Metanephros (tissue), 2 donors: ENCODE measurements at places on chromosomes 3 and 15. TPM values are rescaled to one million over a fixed set of nuclear protein-coding genes. Genes with fewer than 3 reads are reported as not detected.

Gene ZPLD1
- 0.12 TPM for total RNA-seq

Gene ZMAT3
- total RNA-seq, result 8.8 TPM

Gene ATG3
- total RNA-seq, result 34.7 TPM

Gene GOLGA8S
- total RNA-seq, result 0.12 TPM

Gene SLC28A1
- total RNA-seq, result 6.6 TPM

Gene SNTN
- total RNA-seq, result 0.12 TPM

Gene THUMPD3
- 32.9 TPM for total RNA-seq

Gene IL20RB
- 0.12 TPM for total RNA-seq

Gene PLCH1
- total RNA-seq, result 8.1 TPM

Gene SCN11A
- 1.5 TPM for total RNA-seq
